Ecto neural progenitor cell (in vitro differentiated cells): ENCODE measurements at places on chromosomes 3 and 15.

- peak; percentile 93 for DNase-seq
Observed at GRCh38 chr3:57164657-57165573, at the start of gene IL17RD. IL17RD (minus strand) TSS chr3:57165353; CDS start chr3:57165286, 67 bp downstream.

- no peak for DNase-seq
Observed at GRCh38 chr15:56871867-56872266, 46.6 kb upstream of the TCF12 start.

DNA sequence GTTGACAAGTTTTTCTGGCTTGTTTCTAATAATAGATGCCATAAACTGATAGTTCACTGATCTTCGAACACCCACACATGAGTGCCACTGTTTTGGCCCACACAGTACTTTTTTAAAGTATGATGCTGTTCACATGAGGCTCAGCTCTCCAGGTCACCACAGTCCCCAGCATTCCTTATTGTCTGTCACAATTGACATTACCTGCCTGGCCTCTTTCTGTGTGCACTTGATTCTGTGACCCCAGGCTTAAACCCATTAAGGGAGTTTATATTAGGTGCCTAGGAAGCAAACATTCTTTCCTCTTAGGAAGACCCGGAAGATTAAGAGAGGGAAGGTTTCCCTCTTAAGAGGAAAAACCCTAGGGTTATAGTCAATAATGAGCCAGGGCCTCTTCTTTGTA lies 24.2 kb upstream of the LRRFIP2 start:
- DNase-seq, result no peak

GRCh38 chr3:179289295-179289694 lies 33.5 kb upstream of the ZNF639 start:
- no peak for DNase-seq

GRCh38 chr3:16899919-16900318 lies 15.2 kb downstream of the PLCL2 start:
- no peak for DNase-seq

DNA sequence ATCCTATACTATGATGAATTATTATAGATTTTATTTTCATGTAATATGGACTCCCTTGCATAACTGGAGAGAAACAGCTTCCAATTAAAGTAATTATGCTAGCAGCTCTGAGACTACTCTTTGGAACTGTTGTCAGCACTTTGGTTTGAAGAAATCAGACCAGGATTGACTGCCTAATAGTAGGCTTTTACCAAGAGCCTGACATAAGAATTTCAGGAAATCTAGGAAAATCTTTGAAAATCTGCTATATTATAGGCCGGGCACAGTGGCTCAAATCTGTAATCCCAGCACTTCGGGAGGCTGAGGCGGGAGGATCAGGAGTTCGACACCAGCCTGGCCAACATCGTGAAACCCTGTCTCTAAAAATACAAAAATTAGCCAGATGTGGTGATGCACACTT lies 62.9 kb downstream of the ZNF609 start:
- no peak for DNase-seq

DNA sequence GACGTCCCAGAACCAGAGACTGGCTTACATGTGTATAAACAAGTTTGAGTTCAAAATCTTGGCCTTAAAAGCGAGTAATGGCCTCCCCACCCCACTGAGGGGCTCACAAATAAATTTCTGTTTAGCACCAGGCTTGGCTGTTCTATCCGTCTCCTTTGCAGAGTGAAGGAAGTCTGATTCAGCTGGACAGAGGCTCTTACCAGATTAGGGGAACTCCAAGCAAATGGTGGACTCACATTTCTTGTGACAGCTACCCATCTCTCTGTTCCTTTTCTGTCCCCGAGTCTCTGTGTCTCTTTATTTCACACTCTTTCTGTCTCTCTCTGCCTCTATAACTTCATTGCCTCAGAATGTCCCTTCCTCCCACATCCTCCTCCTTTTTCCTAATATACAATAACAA lies 62.7 kb downstream of the DGKG start:
- no peak for DNase-seq
